ENCODE measurements at places on chromosomes 13 and 19.
A peak's percentile ranks its signal among the peaks of the same experiment; 100 is the strongest.

DNA sequence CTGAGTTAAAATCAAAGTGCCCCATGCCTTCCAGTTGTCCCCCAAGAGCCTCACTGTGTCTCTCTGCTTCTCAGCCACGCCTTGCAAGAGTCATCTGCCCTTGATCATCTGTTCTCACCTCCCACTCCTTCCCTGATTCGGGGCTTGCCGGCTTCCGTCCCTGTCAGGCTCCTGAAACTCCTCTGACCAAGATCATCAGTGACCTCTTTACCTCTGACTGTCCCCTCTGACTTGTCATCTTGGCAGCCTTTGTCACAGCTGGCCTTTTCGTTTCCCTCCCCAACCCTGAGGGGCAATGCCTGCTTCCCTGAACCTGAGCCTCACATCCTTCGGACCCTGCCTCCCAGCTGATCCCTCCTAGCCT, 66.3 kb downstream of the MAP4K1 start:
- no peak overlapping the region for H3K4me3 ChIP-seq
- no peak for DNase-seq
- no peaks in the 10 kb centered on the region for H3K27me3 ChIP-seq
- no peak overlapping the region for H3K27ac ChIP-seq
- no peaks in the 10 kb centered on the region for H3K4me1 ChIP-seq

- no peaks in the 10 kb centered on the region for H3K27me3 ChIP-seq
- no peak overlapping the region for H3K4me3 ChIP-seq
- no peak for DNase-seq
- no peaks in the 10 kb centered on the region for H3K36me3 ChIP-seq
Observed at GRCh38 chr19:18310118-18310909, 12.6 kb downstream of the LSM4 start.

GRCh38 chr13:58991826-58992477, 1171.8 kb downstream of the DIAPH3 start:
- DNase-seq = no peak
- no peak overlapping the region for H3K27ac ChIP-seq
- no peaks in the 10 kb centered on the region for H3K36me3 ChIP-seq
- H3K4me1 ChIP-seq = no peaks in the 10 kb centered on the region

GRCh38 chr13:71325556-71325955, 541.4 kb downstream of the DACH1 start:
- DNase-seq = no peak
- H3K27me3 ChIP-seq = no peaks in the 10 kb centered on the region
- H3K4me3 ChIP-seq = no peak overlapping the region
- no peak overlapping the region for H3K27ac ChIP-seq
- H3K4me1 ChIP-seq = no peaks in the 10 kb centered on the region
- no peaks in the 10 kb centered on the region for H3K36me3 ChIP-seq

GRCh38 chr13:77752512-77753069, 55.1 kb downstream of the SLAIN1 start:
- no peaks in the 10 kb centered on the region for H3K4me1 ChIP-seq
- DNase-seq = no peak
- no peaks in the 10 kb centered on the region for H3K27me3 ChIP-seq
- H3K4me3 ChIP-seq = no peak overlapping the region
- no peak overlapping the region for H3K27ac ChIP-seq
- H3K36me3 ChIP-seq = peaks cover 6% of the 10 kb centered on the region

DNA sequence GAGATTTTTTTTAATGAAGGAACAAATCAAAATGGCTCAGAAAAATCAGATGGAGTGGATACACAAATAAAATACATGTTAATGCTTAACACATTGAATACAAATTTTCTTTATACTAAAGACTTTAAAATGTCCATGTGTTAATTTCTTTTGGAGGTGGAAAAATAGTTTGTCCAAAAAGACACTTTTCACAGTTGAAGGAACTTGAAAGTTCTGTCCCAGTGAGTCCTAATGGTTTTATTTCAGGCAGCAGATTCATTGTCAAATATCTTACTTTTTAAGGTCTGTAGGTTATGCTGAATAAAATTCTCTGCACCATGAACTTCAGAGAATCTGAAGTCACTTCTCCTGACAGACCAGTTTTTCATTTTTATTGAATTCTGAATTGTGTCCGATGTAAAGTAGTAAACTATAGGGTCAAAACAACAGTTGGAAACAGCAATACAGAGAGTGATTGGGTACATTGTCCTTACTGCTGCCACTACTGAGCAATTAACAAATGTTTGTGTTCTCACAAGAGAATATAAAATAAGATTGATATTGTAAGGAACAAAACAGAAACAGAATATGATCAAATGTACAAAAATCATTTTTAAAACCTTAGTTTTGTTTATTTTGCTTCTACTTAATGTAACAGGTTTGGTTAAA, 1.6 kb downstream of the LPAR6 start:
- H3K36me3 ChIP-seq = no peaks in the 10 kb centered on the region
- no peaks in the 10 kb centered on the region for H3K4me1 ChIP-seq
- no peak overlapping the region for H3K27ac ChIP-seq

DNA sequence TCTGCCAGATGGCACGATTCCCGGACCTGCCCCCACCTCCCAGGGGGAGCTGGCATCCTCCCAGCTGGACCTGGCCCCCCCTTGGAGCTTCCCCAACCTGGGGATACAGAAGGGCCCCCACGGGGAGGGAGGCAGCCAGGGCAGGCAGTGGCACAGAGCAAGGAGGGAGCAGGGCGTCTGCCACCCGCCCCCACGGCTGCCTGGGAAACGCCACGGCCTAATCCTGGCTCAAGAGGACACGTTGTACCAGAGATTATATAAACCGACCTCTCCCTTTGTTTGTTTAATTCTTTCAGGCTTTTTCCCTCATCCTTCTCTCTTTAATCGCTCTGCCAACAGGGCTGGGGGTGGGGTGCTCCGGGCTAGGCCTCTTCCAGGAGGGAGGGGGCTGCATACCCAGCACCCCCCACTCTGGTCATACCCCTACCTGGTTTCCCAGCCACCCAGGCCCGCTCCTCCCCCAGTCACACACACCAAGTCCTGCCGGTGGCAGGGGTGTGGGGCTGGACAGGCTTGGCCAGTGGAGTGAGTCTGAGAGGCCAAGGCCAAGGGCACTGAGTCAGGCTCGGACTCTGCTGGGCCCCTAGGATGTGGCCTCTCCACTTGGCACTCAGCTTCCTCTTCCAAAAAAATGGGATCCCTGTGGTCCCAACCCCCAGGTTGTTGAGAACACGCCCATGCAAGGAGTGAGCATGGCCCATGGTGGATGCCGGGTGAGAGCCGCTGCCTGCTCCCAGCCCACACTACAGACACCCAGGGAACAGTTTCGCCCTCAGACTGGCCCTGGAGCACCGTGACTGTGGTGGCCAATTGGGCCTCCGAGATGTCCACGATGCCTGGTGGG, 29.5 kb upstream of the NFIC start:
- peaks cover 86% of the 10 kb centered on the region for H3K27me3 ChIP-seq
- H3K4me1 ChIP-seq = no peaks in the 10 kb centered on the region
- H3K27ac ChIP-seq = no peak overlapping the region
- no peak for DNase-seq
- no peak overlapping the region for H3K4me3 ChIP-seq
- no peaks in the 10 kb centered on the region for H3K36me3 ChIP-seq

DNA sequence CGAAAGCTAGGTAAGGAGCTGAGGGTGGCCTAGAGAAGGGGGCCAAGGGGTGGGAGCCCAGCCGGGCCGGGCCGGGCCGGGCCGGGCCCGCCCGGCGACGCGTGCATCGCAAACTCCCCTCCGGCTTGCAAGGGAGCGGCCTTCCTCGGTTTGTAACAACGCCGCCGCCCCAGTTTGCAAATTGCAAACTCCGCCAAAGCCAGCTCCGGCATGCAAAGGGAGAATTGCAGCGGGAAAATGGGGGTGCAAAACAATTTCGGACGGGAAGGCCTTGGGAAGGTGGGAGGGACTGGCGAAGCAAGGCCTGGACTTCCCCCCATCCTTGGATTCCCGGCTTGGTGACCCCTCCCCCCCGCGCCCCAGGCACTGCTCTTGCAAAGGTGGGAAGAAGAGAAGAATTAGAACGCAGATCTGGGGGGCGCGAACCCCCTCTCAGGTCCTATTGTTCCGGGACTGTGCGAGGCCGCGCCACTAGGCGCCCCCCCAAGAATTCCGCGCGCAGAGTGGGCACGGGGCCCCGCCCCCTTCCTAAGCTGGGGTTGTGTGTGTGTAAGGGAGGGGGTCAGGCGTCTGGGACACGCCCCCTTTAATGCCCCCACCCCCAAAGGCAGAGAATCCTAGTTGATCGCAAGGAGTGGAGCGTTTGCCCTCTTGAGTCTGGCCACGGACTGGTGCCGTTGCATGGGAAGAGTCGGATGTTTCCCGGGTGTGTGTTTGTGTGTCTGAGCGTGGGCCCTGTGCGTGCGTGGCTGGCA, 926 bp downstream of the PRR12 start:
- H3K27me3 ChIP-seq = no peaks in the 10 kb centered on the region
- H3K4me3 ChIP-seq = peak overlapping the region; percentile 94
- peaks cover 18% of the 10 kb centered on the region for H3K4me1 ChIP-seq

DNA sequence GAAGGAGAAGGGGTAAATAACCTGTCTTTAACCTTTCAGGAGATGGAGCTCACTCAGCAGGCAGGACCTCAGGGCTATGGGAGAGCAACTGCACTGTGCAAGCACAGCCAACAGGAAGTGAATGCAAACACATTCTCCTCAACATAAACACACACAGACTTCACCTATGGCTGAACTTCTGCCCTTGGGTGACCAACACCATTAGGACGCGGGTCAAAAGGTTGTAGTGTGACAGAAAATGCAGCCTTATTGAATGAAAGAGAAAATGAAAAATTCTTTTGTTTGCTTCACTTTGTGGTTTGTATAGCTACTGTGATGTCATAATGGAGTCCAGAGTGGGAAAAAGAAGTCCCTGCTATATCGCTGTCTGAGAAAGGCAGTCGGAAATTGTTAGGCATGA, 323.0 kb downstream of the NDFIP2 start:
- DNase-seq = no peak
- no peak overlapping the region for H3K4me3 ChIP-seq
- no peaks in the 10 kb centered on the region for H3K36me3 ChIP-seq
- H3K27ac ChIP-seq = no peak overlapping the region
- no peaks in the 10 kb centered on the region for H3K27me3 ChIP-seq

GRCh38 chr13:32592082-32592481, 5.8 kb downstream of the PDS5B start:
- no peaks in the 10 kb centered on the region for H3K36me3 ChIP-seq
- no peak overlapping the region for H3K4me3 ChIP-seq
- no peak for DNase-seq
- no peaks in the 10 kb centered on the region for H3K27me3 ChIP-seq
- H3K4me1 ChIP-seq = 0 out of 2 replicates have a peak, but pooled peaks cover 2% of the 10 kb centered on the region

DNA sequence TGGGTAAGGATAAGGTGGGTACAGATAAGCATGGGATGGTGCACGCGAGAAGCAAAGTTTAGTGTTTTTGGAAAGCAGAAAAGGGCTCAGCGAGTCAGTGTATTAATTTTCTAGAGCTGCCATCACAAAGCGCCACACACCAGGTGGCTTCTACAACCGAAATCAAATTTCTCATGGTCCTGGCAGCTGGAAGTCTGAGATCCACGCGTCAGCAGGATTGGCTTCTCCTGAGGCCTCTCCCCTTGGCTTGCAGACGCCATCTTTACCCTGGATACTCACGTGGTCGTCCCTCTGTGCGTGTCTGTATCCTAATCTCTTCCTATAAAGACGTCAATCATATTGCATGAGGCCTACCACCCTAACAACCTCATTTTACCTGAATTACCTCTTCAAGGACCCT, 51.5 kb upstream of the USP29 start:
- no peaks in the 10 kb centered on the region for H3K4me1 ChIP-seq
- no peak for DNase-seq
- no peak overlapping the region for H3K27ac ChIP-seq
- H3K36me3 ChIP-seq = no peaks in the 10 kb centered on the region
- H3K27me3 ChIP-seq = no peaks in the 10 kb centered on the region
- no peak overlapping the region for H3K4me3 ChIP-seq

DNA sequence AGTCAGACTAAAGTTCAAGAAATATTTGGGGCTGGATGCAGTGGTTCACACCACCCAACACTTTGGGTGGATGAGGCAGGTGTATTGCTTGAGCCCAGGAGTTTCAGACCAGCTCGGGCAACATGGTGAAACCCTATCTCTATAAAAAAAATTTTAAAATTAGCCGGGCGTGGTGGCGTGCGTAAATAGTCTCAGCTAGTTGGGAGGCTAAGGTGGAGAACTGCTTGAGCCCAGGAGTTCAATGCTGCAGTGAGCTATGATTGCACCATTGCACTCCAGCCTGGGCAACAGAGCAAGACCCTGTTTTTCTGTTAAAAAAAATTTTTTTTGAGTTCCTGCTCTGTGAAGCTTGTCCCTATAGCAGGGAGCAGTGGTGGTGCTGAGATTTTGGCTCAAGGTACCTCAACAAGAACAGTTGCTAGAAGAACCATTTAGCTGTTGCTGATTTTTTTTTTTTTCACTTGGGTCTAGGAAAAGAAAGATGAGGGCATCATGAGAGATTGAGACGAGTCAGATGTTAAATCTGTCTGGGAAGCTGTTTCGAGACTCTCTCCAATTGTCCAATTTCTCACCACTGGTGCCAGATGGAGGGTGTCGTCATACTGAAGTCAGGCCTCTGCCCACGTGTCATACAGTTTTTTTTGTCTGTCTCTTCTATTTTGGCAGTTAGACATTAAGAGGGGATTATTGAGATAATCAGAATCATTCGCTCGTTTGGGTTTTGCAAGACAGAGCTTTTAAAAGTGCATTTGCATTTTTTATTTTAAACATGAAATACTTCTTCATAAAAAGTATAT, 3.7 kb downstream of the SLC25A42 start:
- peaks cover 27% of the 10 kb centered on the region for H3K4me1 ChIP-seq
- no peaks in the 10 kb centered on the region for H3K27me3 ChIP-seq
- peak; percentile 58 for DNase-seq

DNA sequence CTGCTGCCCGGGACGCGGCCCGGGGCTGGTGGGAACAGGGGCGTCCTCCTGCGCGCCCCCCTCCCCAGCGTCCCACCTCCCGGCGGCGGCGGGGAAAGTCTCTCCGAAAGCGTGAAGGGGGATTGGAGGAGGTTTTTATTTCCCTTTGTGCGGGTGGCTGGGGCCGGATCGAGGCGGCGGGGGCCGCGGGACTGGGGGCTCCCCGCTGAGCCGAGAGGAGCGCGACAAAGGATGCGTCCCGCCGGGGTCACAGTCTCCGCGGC, 132 bp downstream of the SHD start:
- peaks cover 78% of the 10 kb centered on the region for H3K27me3 ChIP-seq
- H3K4me1 ChIP-seq = no peaks in the 10 kb centered on the region
- no peaks in the 10 kb centered on the region for H3K36me3 ChIP-seq
- no peak for DNase-seq
- no peak overlapping the region for H3K4me3 ChIP-seq

Measured in MM.1S (cell line).